ENCODE measurements at places on chromosomes 1 and 21. TPM values are rescaled to one million over a fixed set of nuclear protein-coding genes. Genes with fewer than 3 reads are reported as not detected.

GRCh38 chr1:172268237-172268636 lies 152.2 kb upstream of the C1orf105 start:
- no peak for DNase-seq
- no peak overlapping the region for H3K4me3 ChIP-seq
- H3K27me3 ChIP-seq: no peaks in the 10 kb centered on the region

The HSD11B1 gene
- total RNA-seq: not detected

The RASSF5 gene
- 146 TPM for total RNA-seq

The FBLIM1 gene
- total RNA-seq: not detected

DNA sequence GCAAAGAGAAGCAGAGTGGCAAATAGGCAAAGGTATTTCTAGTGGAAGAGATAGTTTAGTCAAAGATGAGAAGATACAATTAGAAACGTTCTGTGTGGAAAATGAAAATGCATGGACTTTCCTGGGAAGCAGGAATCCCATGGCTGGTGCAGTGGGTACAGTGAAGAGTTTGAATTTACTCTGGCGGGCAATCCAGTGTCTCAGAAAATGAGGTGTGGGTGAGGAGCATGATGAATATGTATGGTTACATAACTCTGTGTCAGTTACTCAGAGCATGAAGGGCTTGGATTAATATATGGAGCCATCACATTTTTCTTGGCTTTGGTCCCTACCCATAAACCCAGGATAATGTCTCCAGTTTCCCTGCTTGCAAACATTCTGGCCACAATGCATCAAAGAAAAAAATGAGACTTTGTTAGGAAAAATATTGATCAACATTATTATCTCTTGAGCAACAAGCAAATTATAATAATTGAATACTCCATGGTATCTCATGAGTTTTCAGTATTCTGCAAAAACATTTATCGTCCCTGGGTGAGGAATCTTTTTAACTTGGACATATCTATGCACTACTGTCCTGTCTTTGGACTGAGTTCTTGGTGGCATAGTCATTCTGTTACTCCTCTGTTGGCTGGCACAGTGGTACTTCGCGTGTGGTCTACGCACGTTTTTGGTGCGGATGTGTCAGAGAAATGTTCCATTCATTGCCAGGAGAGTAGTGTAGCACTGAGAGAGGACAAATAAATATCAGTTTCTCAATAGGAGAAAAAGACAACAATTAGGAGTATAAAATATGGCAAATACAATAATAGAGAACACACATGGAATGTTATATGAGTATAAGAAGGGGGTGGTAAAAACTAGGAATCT lies 173.7 kb upstream of the C1orf105 start:
- no peaks in the 10 kb centered on the region for H3K36me3 ChIP-seq
- H3K4me1 ChIP-seq: no peaks in the 10 kb centered on the region
- no peak for DNase-seq
- no peak overlapping the region for H3K27ac ChIP-seq
- H3K4me3 ChIP-seq: no peak overlapping the region
- no peaks in the 10 kb centered on the region for H3K27me3 ChIP-seq

DNA sequence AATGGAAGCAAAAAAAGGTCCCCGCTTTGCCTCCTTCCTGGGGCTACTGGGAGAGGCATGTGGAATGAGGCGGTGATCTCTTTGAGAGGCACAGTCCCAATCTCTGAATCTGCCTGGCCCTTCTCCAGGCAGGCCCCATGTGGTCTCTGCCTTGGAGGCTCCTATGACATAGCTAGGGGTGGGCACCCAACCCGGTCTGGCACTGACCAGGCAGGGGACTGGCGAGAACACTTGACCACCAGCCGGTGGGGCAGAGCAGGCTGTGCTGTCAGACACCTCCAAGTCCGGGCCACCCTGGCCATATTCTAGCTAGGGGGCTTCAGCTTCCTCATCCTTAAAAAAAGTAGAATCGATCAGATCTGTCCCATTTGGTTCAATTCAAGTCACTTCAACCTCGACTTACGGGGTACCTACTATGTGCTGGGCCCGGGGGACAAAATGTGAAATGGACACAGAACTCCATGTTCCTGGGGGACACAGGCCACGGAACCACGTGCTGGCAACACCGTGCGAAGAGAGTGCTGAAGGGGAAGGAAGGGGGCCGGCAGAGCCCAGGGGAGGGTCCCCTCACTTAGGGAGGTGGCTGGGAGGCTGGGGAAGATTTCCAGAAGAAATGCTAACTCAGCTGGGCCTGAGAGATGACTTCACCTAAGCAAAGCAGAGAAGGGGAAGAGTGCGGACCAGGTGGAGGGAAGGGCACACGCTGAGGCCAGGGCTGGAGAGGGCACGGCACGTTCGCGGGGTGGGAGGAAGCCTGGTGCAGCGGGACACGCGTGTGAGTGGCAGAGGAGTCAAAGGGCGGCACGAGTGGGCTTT lies 33.3 kb downstream of the HSPG2 start:
- no peaks in the 10 kb centered on the region for H3K27me3 ChIP-seq
- H3K4me1 ChIP-seq: peaks cover under 1% of the 10 kb centered on the region
- no peak for DNase-seq
- no peak overlapping the region for H3K4me3 ChIP-seq
- H3K27ac ChIP-seq: no peak overlapping the region
- no peaks in the 10 kb centered on the region for H3K36me3 ChIP-seq

The PTPN14 gene
- not detected for total RNA-seq

- H3K36me3 ChIP-seq: no peaks in the 10 kb centered on the region
- no peak overlapping the region for H3K4me3 ChIP-seq
- no peak overlapping the region for H3K27ac ChIP-seq
Observed at GRCh38 chr1:34786521-34787325, 5.7 kb downstream of the GJB3 start.

DNA sequence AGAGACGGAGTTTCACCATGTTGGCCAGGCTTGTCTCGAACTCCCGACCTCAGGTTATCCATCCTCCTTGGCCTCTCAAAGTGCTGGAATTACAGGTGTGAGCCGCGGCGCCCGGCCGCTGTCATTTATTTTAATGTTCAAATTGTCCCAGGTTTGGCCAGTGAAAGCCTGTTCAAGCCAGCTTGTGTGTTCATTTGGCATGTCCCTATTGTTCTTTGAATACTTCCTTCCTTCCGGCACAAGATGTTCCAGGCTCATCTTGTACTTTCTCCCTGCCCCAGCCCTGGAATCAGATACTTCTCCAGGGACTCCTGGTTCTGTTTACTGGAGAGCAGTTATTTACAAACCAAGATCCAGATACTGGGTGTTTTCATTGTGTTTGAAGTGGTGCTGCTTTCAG lies 37.0 kb downstream of the ZBTB8B start:
- H3K4me1 ChIP-seq: peaks cover 2% of the 10 kb centered on the region
- no peak overlapping the region for H3K27ac ChIP-seq

GRCh38 chr1:16442265-16442664 lies 1.7 kb downstream of the NECAP2 start:
- peaks cover 16% of the 10 kb centered on the region for H3K4me1 ChIP-seq
- H3K4me3 ChIP-seq: no peak overlapping the region

GRCh38 chr1:168676861-168677260 lies 52.1 kb downstream of the DPT start:
- H3K27me3 ChIP-seq: no peaks in the 10 kb centered on the region
- no peaks in the 10 kb centered on the region for H3K36me3 ChIP-seq
- DNase-seq: no peak
- H3K4me1 ChIP-seq: no peaks in the 10 kb centered on the region

- H3K27ac ChIP-seq: no peak overlapping the region
- H3K4me1 ChIP-seq: no peaks in the 10 kb centered on the region
- DNase-seq: no peak
- no peak overlapping the region for H3K4me3 ChIP-seq
- H3K36me3 ChIP-seq: no peaks in the 10 kb centered on the region
- H3K27me3 ChIP-seq: no peaks in the 10 kb centered on the region
Observed at GRCh38 chr1:97573553-97573952, 347.3 kb downstream of the DPYD start.

The LAX1 gene
- total RNA-seq: 23.5 TPM

DNA sequence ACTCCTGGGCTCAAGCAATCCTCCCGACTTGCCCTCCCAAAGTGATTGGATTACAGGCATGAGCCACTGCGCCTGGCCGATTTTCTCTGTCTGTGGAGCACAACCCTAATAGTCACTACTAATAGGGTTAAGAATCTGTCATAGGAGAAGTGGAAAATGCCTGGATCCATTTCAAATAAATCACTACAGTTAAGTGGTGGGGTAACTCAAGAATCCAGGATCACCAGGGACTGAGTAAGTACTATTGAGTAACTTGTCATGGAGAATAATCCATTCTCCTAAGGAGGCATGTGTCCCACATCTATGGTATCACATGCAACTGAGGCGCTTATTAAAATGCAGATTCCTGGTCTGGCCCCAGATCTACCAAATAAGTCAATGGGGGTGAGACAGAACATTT lies 53.2 kb downstream of the OPTC start:
- H3K27me3 ChIP-seq: no peaks in the 10 kb centered on the region
- H3K4me3 ChIP-seq: no peak overlapping the region
- H3K36me3 ChIP-seq: no peaks in the 10 kb centered on the region
- no peaks in the 10 kb centered on the region for H3K4me1 ChIP-seq
- no peak for DNase-seq
- no peak overlapping the region for H3K27ac ChIP-seq

The PEF1 gene
- 36.7 TPM for total RNA-seq

The AUNIP gene
- 0.27 TPM for total RNA-seq

DNA sequence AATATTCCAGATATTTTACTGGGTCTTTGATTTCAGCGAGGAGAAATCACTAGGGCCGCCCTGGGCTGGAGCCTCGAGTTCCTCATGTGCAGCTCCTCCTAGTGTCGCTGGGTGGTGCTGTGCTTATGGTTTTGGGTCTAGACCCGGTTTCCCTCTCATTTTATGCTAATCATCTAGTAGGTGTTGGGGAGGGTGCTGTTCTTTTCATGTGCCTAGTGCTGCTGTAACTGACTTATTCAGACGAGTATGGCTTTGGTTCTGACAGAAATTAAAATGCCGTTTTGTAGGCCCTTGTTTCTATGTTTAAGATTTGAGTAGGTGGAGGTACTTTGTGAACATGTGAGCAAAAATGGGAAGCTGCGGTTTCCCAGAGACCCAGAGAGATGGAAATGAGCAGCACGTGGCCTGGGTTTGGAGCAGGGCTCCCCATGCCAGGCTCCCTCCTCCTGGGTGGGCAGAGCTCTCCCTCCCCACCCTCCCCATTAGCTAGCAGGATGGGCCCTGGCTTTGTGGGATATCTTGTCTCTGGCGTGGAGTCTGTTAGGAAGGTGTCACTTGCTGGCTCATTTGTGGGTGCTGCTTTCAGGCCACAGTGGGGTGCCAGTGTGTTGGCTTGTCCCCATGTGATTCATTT lies 74.0 kb upstream of the GPR88 start:
- H3K27ac ChIP-seq: no peak overlapping the region
- no peaks in the 10 kb centered on the region for H3K27me3 ChIP-seq
- peak overlapping the region; percentile 27 for H3K4me3 ChIP-seq
- peaks cover 13% of the 10 kb centered on the region for H3K4me1 ChIP-seq
- peak; percentile 72 for DNase-seq

DNA sequence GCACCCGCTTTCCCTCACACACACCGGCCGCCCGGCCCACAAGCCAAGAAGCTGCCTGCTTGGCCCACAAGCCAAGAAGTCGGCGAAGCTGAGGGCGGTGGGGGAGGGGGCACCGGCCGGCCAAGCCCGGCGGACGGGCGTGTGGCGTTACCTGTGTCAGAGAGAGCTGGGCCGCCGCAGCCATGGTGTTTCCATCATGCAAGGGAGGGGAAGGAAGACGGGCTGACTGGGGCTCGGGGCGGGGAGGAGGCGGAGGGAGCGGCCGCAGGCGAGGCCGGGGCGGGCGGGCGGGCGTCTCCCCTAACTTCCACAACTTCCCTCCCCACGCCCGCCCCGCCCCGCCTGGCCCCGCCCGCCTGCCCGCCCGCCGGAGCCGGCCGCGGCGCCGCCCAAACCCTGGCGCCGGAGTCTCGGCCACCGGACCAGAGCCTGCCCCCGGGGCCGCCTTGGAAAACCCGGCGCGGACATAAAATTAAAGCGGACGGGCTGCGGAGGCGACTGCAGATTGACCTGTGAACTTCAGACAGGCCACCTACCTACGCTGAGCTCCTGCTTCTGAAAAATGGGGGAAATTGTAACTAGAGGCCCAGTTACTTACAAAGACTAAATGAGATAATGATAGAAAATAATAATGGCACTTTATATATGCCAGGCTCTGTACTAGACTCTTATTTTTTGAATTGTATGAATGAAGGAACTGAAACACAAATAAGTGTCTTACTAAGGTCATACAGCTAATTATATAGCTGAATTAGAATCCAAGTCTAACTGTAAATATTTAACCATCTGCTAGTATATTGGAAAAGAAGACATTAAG lies at the start of gene EPS15:
Gene EPS15 (minus strand): TSS at position 219 of the 817 bp plus-strand sequence. CDS start 35 bp downstream, at position 184.
- DNase-seq: peak; percentile 88
- H3K36me3 ChIP-seq: no peaks in the 10 kb centered on the region
- peak within 1 kb of the TSS; percentile 88 for H3K27ac ChIP-seq
- H3K4me1 ChIP-seq: peaks cover 38% of the 10 kb centered on the region
- no peaks in the 10 kb centered on the region for H3K27me3 ChIP-seq

DNA sequence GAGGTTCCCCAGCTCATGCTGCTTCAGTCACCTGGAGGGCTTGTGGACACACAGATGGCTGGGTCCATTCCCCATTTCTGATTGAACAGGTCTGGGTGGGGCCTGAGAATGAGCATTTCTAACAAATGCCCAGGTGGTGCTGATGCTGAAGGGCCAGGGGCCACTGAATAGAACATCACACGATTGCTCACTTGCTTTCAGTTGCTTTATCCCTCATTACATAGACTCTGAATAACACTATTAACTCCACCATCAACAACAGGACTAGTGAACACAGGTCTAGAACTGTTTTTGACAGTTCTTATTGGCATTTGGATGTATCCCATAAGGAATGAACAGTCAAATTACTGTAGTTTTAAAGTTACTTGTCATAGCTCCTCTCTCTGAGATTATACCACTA lies 12.1 kb downstream of the TRAPPC10 start:
- DNase-seq: no peak
- peaks cover 41% of the 10 kb centered on the region for H3K4me1 ChIP-seq
- H3K4me3 ChIP-seq: no peak overlapping the region
- no peak overlapping the region for H3K27ac ChIP-seq
- no peaks in the 10 kb centered on the region for H3K27me3 ChIP-seq

DNA sequence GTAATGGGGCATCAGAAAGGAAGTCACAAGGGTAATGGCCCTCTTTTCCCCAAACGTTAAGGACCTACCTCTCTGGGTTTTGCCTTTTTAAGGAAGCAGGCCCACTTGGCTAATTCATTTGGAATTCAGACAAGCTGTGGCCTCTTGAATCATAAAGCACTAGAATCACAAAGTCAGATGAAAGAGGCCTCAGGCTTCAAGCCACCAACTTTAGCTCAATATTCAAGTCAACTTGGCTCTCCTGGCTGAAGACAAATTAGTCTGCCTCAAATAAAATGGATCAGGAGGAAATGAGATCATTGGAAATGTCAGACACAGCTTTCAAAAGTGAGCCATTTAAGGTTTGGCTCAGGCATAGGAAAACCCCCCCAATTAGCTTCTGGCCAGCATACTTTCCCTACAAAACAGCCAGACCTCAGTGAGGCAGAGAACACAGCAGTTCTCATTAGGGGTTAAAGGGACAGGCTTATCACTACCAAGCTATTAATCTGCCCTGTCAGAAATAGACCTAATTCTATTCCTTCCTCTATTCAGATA lies 34.3 kb downstream of the SLC35D1 start:
- H3K36me3 ChIP-seq: peaks cover 26% of the 10 kb centered on the region
- no peaks in the 10 kb centered on the region for H3K27me3 ChIP-seq
- no peaks in the 10 kb centered on the region for H3K4me1 ChIP-seq

- peaks cover 2% of the 10 kb centered on the region for H3K36me3 ChIP-seq
- peaks cover 31% of the 10 kb centered on the region for H3K4me1 ChIP-seq
- H3K4me3 ChIP-seq: no peak overlapping the region
- peak overlapping the region; percentile 23 for H3K27ac ChIP-seq
- H3K27me3 ChIP-seq: no peaks in the 10 kb centered on the region
- DNase-seq: no peak
Observed at GRCh38 chr1:32023351-32023750, 9.7 kb downstream of the KHDRBS1 start.

Data from B cell (primary cell).